ENCODE measurements at places on chromosomes 6 and 20. TPM values are rescaled to one million over a fixed set of nuclear protein-coding genes. Genes with fewer than 3 reads are reported as not detected.

GRCh38 chr6:129684903-129685661, 24.9 kb downstream of the ARHGAP18 start:
- DNase-seq = no peak
- no peak overlapping the region for H3K4me3 ChIP-seq
- H3K27ac ChIP-seq = peak overlapping the region; percentile 96
- H3K27me3 ChIP-seq = no peaks in the 10 kb centered on the region

DNA sequence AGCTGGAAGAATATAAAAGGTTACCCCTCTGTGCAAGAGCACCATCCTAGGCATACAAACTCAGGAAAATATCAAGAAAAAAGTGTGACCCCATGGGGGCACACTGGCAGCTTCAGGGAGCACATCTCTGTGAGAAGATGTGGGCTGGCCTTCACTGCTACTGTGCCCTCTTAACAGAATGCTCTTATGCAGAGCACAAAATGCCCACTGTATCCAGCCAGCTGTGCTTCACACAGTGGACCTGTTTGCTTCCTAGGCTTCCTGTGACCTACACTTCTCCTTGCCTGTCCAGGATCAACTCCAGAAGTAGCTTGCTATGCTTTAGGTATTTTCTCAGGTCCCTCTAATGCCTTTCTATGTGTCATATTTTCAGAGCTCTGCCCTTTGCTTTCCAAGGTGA, 380.2 kb upstream of the MMS22L start:
- no peak overlapping the region for H3K4me3 ChIP-seq
- no peaks in the 10 kb centered on the region for H3K27me3 ChIP-seq
- H3K4me1 ChIP-seq = no peaks in the 10 kb centered on the region
- H3K36me3 ChIP-seq = no peaks in the 10 kb centered on the region

GRCh38 chr6:93417421-93418013, 1.8 kb downstream of the EPHA7 start:
- H3K4me3 ChIP-seq = no peak overlapping the region
- H3K27ac ChIP-seq = no peak overlapping the region

- H3K4me1 ChIP-seq = no peaks in the 10 kb centered on the region
- H3K4me3 ChIP-seq = no peak overlapping the region
- no peaks in the 10 kb centered on the region for H3K27me3 ChIP-seq
- DNase-seq = no peak
- no peak overlapping the region for H3K27ac ChIP-seq
These were observed 455.2 kb downstream of the PLCB1 start for GRCh38 chr20:8587251-8587650.

- no peaks in the 10 kb centered on the region for H3K4me1 ChIP-seq
- H3K27ac ChIP-seq = no peak overlapping the region
- DNase-seq = no peak
These were observed 229.8 kb downstream of the HIVEP2 start for GRCh38 chr6:142714951-142715785.

DNA sequence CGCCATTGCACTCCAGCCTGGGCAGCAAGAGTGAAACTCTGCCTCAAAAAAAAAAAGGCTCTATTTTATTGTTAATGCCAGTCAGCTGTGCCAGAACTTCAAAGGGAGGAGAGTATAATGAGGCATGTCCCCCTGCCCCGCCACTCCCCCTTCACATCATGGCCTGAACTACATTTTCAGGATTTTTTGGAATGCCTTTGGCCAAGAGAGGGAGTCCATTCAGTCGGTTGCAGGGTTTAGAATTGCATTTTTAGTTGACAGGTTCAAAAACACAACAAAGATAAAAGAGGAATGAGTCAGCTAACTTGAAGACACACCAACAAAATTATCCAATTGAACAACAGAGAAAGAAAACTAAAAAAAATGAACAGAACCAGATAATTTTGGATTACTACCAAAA, 59.1 kb downstream of the CEP43 start:
- DNase-seq = no peak
- H3K4me3 ChIP-seq = no peak overlapping the region
- H3K36me3 ChIP-seq = no peaks in the 10 kb centered on the region
- no peak overlapping the region for H3K27ac ChIP-seq

DNA sequence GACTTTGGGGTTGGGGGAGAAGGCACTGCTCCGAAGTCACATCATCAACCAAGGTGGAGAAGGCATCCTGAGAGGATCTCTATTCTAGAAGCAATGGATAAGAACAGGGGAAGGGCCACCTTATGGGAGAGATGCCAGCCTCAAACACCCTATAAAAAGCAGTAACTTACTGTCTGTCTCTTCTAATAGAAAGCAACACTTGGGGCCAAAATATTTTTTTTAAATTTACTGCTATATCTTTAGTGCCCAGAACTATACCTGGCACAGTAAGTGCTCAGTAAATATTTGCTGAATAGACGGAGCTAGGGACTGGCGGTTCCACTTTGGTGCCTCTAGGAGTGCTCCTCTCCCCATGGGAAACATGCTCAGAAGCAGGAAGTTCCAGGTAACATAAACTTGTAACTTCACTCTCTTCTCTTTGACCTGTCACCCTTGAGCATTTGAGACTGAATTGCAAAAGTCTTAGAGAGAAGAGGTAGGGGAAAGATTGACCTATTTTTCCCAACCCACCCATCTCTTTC, 807 bp upstream of the OTOR start:
- H3K36me3 ChIP-seq = no peaks in the 10 kb centered on the region
- no peak overlapping the region for H3K27ac ChIP-seq
- H3K4me1 ChIP-seq = no peaks in the 10 kb centered on the region

DNA sequence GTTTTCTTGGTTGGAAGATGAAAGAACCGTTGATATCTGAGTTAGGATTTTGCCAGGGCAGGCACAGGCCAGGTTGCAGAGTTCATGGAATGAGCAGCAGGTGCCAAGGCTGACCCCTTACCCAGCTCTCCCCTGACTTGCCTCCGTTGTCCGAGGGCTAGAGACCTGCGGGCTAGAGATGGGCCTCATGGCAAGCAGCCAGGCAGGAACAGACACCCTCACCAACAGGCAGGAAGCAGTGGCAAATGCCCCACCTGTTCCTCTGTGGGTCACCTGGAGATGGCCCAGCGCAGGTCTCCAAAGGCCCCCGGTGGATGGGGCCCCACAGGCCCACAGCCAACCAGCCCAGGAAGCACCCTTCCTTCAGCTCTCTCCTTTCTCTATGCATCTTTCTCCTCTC, 186.7 kb upstream of the PMEPA1 start:
- H3K4me3 ChIP-seq = no peak overlapping the region
- H3K27me3 ChIP-seq = peaks cover 85% of the 10 kb centered on the region
- H3K27ac ChIP-seq = no peak overlapping the region
- no peaks in the 10 kb centered on the region for H3K4me1 ChIP-seq
- no peaks in the 10 kb centered on the region for H3K36me3 ChIP-seq
- no peak for DNase-seq

- H3K27me3 ChIP-seq = no peaks in the 10 kb centered on the region
- no peaks in the 10 kb centered on the region for H3K4me1 ChIP-seq
- H3K36me3 ChIP-seq = no peaks in the 10 kb centered on the region
- no peak for DNase-seq
These were observed 82.2 kb upstream of the GMDS start for GRCh38 chr6:2327591-2327990.

DNA sequence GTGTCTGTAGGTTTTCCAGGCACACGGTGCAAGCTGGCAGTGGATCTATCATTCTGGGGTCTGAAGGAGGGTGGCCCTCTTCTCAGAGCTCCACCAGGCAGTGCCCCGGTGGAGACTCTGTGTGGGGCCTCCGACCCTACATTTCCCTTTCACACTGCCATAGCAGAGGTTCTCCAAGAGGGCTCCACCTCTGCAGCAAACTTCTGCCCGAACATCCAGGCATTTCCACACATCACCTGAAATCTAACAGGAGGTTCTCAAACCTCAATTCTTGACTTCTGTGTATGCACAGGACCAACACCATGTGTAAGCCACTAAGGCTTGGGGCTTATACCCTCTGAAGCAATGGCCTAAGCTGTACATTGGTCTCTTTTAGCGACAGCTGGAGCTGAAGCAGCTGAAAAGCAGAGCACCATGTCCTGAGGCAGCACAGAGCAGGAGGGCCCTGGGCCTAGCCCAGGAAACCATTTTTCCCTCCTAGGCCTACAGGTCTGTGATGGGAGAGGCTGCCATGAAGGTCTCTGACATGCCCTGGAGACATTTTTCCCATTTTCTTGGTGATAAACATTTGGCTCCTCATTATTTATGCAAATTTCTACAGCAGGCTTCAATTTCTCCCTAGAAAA, 253.3 kb downstream of the ERMARD start:
- H3K4me3 ChIP-seq = no peak overlapping the region
- no peaks in the 10 kb centered on the region for H3K27me3 ChIP-seq
- H3K36me3 ChIP-seq = no peaks in the 10 kb centered on the region
- DNase-seq = no peak
- no peak overlapping the region for H3K27ac ChIP-seq

DNA sequence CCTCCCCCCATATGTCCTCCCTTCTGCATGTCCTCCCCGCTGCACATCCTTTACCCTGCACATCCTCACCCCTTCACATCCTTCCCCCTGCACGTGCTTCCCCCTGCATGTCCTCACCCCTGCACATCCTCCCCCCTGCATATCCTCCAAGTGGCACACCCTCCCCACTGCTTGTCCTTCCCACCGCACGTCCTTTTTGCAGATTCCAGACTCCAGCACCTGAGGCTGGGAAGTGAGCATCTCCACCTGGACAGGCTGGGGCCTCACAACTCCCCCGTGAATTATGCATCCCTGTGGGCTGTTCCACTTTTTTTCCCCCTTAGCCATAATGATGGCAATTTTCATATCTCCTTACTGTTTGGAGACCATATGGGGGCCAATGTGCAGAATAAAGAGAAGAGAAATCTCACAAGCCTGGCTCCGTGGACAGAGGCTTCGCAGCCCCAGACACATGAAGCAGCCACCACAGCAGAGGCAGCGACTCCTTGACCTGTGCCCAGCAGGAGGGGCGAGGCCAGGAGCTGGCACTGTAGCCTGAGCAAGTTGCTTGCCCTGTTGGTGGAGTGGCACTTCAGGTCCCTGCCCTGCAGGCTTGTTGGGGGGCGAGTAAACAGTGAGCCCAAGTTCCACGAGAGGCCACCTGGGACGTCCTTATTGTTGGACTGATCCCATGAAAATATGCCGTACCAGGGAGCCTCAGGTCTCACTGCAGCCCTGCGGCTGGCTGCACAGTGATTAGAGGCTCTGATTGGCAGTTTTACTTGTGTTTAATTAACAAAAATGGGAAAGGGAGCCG, 113.1 kb downstream of the SYNDIG1 start:
- no peaks in the 10 kb centered on the region for H3K4me1 ChIP-seq
- no peaks in the 10 kb centered on the region for H3K36me3 ChIP-seq
- no peak overlapping the region for H3K4me3 ChIP-seq
- no peak for DNase-seq
- H3K27me3 ChIP-seq = no peaks in the 10 kb centered on the region

GRCh38 chr20:46552460-46553420, 2.3 kb upstream of the OCSTAMP start:
- H3K36me3 ChIP-seq = no peaks in the 10 kb centered on the region
- DNase-seq = no peak
- H3K4me1 ChIP-seq = no peaks in the 10 kb centered on the region
- peaks cover 6% of the 10 kb centered on the region for H3K27me3 ChIP-seq
- H3K27ac ChIP-seq = no peak overlapping the region

The NEU1 gene
- polyA plus RNA-seq = 27.9 TPM

The EEF1A2 gene
- 0.31 TPM for polyA plus RNA-seq

The MYLIP gene
- 4.2 TPM for polyA plus RNA-seq

Measured in keratinocyte (primary cell).